Karpas-422 (cell line): ENCODE measurements at places on chromosomes 3 and 15.

GRCh38 chr3:117856354-117856753 lies 1146.8 kb downstream of the TUSC7 start:
- H3K27me3 ChIP-seq = no peaks in the 10 kb centered on the region; the same call in 1 of the 2 replicates
- no peak for DNase-seq
- H3K4me3 ChIP-seq = no peak overlapping the region
- no peaks in the 10 kb centered on the region for H3K4me1 ChIP-seq

- peak; percentile 97 for DNase-seq
- H3K4me1 ChIP-seq = peaks cover 38% of the 10 kb centered on the region
- H3K27ac ChIP-seq = peak within 1 kb of the TSS; percentile 52; the same call in 1 of the 2 replicates
- H3K27me3 ChIP-seq = no peaks in the 10 kb centered on the region
These were observed at the start of gene SCAMP2 for GRCh38 chr15:74873036-74873755. Gene SCAMP2, minus strand, starts transcription at chr15:74873365. Its CDS starts 110 bp downstream, at chr15:74873255.

DNA sequence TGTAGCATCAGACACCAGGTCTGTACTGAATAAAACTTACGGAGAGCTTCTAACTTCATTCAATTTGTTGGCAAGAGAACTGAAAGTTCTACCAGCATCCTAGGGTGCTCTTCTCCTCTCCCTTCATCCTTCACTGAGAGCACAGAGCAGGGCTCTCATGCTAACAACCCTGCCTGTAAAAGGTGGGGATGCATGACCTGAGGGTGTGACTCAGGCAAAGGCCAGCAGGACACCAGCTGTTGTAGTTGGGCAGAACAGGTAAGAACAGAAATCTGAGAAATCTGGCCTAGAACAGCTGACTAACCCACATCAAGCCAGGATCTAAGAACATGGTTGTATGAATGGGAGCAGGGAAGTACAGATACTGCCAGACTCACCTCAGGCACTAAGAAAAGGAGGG lies 64.2 kb downstream of the MYLK start:
- H3K4me1 ChIP-seq = no peaks in the 10 kb centered on the region; the same call in 1 of the 2 replicates
- no peaks in the 10 kb centered on the region for H3K27me3 ChIP-seq
- no peak overlapping the region for H3K27ac ChIP-seq
- no peaks in the 10 kb centered on the region for H3K36me3 ChIP-seq

DNA sequence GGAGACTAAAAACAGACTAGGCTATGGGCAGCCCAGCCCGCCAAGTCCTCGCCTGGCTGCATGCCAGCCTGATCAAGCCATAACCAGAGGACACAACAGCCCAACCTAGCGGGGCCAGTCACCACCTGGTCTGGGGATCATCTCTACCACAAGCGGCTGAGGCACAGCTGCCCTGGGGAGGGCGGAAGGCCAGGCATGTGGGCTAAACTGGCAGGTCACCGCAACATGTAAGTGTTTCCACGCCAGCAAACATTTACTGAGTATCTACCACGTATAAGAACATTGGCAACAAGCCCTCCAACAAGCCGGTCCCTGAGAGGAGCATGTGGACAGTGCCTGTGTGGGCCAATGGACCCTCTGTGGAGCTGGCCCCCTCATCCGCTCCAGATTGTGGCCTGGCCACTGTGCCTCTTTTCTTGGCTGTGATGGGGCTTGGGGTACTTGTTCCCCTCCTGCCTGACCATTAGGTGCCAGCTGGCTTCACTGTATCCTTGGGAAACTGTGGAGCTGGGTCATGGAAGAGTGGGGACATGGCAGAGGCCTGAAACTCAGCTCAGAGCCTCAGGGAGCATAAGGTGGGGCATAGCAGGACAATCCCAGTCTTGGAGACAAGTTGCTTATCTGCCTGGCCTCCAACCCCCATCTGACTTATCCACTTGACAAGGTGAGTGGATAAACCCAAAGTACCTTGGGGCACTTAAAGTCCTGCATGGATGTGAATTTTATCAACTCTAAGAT lies 9.0 kb downstream of the UBXN7 start:
- no peaks in the 10 kb centered on the region for H3K36me3 ChIP-seq
- H3K4me1 ChIP-seq = 0 out of 2 replicates have a peak, but pooled peaks cover 3% of the 10 kb centered on the region
- H3K27ac ChIP-seq = no peak overlapping the region

- no peak overlapping the region for H3K4me3 ChIP-seq
- H3K27ac ChIP-seq = no peak overlapping the region
- H3K27me3 ChIP-seq = no peaks in the 10 kb centered on the region
- H3K4me1 ChIP-seq = no peaks in the 10 kb centered on the region
- no peaks in the 10 kb centered on the region for H3K36me3 ChIP-seq
These were observed 157.1 kb upstream of the TMC3 start for GRCh38 chr15:81531109-81531592.
